Activated T-helper 2 cell treated with anti-CD3 and anti-CD28 coated beads, Interferon-gamma antibody, Interleukin-2, Interleukin-4, amounts not matched to agents 10 μg/mL and 5 μg/mL and 100 μg/mL, durations not matched to agents 14 hours and 24 hours and 36 hours (primary cell): ENCODE measurements at places on chromosomes 11 and 22. TPM values are rescaled to one million over a fixed set of nuclear protein-coding genes. Genes with fewer than 3 reads are reported as not detected.
A peak's percentile ranks its signal among the peaks of the same experiment; 100 is the strongest.

Gene CCDC188
- total RNA-seq: 0.11 TPM in 1 of 2 replicates, not detected in the other

DNA sequence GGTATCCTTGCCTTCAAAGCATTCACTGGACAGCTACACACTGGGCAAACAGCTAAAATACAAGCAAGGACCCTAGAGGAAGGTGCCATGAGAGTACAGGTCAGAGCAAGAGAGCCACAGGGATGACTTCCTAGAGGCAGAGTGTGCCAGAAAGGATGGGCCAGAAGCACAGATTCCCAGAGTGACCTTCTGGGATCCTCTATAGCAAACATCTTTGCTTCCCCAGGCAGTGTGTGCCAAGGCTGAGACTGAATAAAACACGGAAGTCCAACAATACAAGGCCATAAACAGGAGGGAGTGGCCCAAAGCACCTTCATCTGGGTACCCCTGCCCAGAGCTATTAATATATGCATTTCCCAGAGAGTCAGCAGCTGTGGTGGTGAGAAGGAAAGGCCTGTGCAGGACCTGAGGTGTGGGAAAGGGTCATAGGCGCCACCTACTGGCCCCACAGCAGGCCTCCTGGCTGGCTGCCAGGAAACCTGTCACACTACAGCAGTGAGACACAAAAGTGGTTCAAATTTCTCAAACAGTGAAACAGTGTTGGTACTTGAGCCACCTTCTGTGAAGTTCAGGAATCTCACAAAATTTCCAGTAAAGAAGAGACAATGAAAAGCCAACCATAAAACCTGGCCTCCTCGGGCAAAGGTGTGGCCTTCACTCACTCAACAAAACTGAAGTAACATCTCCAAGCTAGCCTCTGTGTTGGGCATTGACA is 20.3 kb downstream of the CLPB start:
- DNase-seq: peak; percentile 66

Gene LIF
- 919 and 932 TPM in 2 replicates for total RNA-seq

GRCh38 chr22:26394777-26395176 is 34.3 kb upstream of the ASPHD2 start:
- DNase-seq: no peak

- no peak for DNase-seq
These were observed 4.1 kb upstream of the SAC3D1 start for GRCh38 chr11:65036931-65037330.

Gene OVOL1
- total RNA-seq: 0.16 TPM in 2 replicates

GRCh38 chr22:50308597-50308935 is 1.1 kb upstream of the PLXNB2 start:
- no peak for DNase-seq

DNA sequence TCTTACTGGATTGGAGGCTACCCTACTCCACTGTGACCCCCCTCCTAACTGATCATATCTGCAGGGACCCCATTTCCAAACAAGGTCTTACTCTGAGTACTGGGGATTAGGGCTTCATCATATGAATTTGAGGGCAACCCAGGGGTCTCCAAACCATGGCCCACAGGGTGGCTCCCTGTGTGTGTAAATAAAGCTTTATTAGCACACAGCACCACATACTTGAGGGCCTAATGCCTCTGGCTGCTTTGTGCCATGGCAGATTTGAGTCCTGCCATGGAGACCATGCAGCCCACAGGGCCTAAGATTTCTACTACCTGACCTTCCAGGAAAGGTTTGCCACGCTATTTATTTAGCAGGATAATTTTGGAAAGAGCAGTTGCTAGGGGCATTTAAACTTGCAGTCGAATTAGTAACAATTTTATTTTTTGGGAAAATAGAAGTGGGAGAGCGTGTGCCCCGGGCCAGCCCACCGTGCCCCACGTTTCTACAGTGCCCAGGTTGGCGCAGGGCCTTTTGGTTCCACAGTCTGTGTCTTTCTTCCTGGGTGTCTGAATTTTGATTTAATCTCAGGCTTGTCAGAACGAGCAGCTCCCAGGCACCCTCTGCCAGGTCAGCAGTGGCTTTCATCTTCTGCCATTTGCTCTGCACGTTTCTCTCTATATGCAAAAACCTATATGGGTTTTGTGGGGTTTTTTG is 92.3 kb downstream of the KCNQ1 start:
- no peak for DNase-seq

GRCh38 chr22:22595001-22595835 is 36.2 kb upstream of the PRAME start:
- no peak for DNase-seq

- DNase-seq: no peak
These were observed 8.6 kb downstream of the PLA2G6 start for GRCh38 chr22:38172832-38173640.

DNA sequence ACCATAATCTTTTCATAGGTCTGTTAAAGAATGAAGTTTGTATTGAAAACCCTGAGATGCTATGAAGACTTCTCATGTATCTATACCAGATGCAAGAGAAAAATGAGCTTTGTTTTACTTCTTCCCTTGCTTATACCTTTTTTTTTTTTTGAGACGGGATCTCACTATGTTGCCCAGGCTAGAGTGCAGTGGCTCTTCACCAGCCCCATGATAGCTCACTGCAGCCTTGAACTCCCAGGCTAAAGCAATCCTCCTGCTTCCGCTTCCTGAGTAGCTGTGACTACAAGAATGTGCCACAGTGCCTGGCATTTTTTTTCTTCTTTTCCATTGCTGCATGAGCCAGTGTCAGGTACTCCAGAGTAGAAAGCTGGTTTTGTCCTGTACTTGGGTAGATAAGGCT is 10.8 kb downstream of the CEP295 start:
- no peak for DNase-seq

Gene OR5A1
- not detected in 2 replicates for total RNA-seq

Gene ANO9
- 35.4 and 36.9 TPM in 2 replicates for total RNA-seq

- no peak for DNase-seq
These were observed 11.6 kb downstream of the MMP3 start for GRCh38 chr11:102831489-102832440.

Gene PNPLA5
- total RNA-seq: not detected in 2 replicates
